ENCODE measurements at places on chromosomes 3 and 15.

DNA sequence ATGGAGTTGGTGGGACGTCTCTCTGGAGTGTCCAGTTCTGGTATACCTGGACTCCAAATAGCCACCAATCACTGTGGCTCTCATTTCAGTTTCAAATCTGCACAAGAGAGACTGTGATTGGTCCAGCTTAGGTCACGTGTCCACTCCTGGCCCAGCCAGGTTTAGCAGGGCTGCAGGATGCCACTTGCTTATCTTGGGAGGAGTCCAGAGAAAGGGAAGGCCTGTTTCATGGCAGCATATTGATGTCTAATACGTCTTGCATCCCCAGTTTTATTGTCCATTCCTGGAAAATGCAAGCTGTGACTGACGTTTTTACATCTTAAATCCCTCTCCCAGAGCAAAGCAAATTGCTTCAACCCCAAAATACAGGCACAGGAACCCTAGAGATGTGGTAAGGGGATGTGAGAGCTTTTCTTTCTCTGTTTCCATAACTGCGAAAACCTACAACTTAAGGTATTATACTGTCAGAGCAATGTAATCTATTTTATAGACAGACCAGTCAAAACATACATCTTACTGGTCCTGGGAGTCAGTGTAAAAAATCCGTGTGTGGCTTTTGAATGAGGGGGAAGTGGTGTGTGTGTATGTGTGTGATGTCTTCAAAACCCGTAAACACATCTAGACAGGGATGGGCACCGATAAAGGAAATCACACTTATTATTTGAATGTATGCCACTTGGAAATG is 274.4 kb downstream of the TLE3 start:
- peak; percentile 21 for DNase-seq

DNA sequence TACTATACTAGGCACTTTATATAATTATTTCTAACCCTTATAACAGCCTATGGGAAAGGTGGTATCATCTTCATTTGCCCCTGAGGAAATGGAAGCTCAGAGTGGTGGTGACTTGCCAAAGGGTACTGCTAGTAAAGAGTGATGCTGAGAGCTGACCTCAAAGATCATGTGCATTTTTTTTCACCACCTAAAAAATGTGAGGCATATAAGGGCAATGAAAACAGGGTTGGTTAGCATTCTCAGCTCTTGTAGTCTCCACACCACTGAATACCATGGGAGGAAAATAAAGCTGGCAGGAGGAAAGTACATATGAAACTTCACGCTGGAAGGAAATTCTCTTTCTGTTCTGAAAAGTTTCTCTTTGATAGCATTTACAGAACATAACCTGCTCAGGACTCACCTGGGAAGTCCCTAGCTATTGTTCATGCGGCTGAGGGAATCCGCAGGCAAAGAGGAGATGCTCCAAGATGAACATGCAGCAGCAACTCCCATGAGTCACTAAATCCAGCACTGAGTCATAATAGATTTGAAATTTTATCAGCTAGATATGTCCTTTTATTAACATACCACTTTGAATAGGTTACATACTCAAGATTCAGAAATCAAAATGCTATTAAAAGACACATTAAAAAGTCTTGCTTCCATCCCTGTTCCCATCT is 17.3 kb downstream of the FAIM start:
- peak; percentile 47 for DNase-seq

DNA sequence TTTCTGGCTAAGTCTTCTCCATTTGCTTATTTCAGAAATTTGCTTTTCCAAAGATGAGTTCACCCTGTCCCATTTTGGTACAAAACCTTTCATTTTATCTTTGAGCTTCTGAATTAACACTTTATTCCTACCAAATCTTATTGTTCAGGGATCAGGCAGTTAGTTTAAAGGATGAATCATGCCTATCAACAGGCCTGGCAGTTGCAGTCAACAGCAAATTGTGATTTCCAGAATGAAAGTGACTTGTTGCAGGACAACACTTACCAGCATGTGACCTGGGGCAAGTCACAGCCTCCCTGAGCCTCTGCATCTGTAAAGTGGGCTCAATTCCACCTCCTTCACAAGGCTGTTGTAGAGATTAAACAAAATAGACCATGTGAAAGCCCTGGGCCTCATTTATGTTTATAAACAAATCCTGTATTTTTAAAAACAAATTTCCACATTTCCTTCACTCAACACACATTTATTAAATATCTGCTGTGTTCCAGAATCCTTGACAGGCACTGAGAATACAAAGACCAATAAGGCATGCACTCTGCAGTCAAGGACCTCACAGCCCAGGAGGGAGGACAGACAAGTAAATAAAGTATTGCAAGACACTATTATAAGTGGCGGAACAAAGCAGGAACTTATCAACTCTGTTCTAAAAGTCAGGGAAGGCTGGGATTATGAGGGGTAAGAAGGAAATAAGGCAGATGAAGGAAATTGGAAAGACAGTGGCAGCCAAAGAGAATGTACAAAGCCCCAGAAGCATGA is 359.1 kb upstream of the IL12A start:
- no peak for DNase-seq

DNA sequence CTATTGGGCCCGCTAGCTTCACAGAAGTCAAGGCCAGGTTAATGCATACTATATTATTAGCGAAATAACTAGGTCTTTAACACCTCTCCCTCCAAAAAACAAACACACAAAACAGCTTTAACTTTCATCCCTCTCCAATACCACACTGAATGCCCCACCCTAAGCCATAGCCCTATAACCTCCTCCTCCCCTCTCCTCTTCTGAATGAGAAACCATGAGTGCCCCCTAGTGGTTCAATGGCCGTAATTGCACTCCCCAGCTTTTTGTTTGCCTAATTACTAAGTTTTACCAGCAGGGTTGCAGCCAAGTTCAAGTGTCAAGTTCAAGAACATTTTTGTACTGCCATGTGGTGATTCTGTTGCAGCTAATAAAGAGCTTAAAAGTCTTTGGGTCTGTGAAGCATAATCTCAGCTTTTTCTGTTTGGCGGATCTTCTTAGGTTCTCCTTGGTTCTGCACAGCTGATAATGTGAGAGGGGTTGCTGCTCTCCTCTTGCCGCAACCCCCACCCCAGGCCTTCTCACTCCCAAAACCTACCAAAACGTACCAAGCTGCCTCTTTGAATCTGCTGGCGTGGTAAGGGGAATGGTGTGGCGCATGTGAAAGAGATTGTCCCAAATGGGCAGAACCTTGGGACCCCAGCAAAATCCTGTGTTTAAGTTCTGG is 57.9 kb downstream of the RPL22L1 start:
- DNase-seq: peak; percentile 82

DNA sequence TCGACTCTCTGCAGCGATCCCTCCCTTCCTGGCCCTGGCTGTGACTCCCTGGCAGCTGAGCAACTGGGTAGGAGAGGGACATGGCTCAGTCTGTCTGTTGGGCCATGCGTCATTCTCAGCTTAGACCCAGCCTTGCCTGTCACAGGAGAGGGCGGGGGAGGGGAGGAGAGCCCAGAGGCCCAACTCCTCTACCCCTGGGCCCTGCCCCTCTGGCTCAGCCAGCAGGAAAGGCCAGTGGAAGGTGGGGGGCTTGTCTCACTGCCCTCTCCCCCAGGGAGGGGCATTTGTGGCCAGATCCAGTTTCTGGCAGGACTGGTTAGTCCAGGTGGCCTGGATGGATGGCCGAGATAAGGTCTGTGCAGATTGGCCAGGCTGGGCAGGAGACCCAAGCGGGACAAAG is 31.6 kb downstream of the DNAJB8 start:
- peak; percentile 17 for DNase-seq

DNA sequence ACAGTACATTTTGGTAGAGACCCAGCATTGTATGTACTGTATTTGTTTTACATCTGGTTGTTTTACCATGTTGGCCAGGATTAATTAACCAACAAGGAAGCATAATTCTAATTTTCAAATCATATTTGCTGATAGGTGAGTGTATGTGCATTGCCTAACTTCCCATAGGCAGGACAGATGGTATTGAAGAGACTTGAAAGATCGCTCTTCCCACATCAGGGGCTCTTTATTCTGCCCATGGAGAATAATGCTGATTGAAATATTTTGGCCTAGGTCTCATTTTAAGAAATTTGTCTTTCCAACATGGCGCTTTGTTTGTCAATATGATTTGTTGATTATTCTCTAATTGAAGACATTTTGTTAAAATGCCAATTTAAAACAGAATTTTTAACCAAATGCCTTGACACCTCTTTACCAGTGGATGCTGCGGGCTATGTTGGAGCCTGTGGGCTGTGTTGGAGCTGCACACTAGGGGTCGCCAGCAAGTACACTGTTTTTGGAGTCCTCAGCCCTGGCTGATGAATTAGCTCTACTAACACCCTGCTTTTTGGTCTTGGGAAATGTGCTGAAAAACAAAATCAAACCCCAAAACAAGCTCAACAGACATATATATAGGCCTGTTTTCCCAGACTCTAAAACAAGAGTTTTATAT is 5.3 kb downstream of the P2RY12 start:
- peak; percentile 26 for DNase-seq

Data from fibroblast of skin of right biceps (primary cell).